B cell (primary cell): ENCODE measurements at places on chromosomes 1 and 21.
A peak's percentile ranks its signal among the peaks of the same experiment; 100 is the strongest.

DNA sequence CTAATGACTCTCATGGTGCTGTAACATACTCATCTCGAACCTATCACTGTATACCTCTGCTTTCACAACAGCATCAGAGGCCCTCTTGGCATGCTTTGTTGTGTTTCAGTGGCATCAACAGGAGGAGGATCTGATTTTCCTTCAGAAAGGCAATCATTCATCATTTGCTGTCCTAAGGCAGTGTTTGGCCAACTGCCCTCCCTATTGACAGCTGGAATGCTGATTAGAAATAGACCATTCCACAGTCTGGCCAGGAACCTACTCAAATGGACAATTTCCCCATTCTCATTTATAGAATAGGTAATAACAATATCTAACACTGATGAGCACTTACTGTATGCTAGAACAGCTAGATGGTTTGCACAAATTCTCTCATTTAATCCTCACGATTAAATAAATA is 310.6 kb upstream of the PTBP2 start:
- DNase-seq: no peak

DNA sequence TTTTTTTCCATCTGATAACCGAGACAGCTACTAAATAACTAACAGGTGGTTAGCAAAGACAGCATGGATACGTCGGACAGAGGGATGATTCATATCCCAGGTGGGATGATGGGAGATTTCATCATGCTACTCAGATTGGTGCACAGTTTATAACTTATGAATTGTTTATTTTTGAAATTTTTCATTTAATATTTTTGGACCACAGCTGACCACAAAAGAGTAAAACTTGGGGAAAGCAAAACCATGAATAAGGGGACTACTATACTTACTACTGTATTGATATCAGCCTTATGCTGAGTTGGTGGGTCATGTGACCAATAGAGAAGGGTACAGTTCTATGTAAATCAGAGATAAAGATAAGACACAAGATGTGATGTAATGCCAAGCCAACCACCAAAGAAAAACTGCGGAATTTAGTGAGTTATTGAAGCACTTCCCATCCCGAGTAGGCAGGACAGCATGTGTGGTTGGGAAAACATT is 248.1 kb upstream of the C1orf105 start:
- DNase-seq: no peak

DNA sequence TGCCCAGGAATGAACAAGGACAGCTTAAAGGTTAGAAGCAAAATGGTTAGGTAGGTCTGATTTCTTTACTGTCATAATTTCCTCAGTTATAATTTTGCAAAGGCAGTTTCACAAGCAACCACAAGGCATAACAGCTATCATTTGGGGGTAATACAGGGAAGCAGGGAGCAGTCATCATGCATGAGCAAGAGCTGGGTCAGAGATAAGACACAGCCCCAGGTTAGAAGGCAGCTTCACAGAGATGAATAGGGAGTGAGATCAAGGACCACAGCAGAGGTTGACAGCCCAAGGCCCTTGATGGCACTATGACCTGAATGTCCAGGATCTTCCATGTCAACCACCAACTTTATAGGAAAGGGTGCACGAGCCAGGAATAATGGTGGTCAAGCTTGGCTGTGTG is 9.0 kb upstream of the CSRP1 start:
- DNase-seq: no peak

DNA sequence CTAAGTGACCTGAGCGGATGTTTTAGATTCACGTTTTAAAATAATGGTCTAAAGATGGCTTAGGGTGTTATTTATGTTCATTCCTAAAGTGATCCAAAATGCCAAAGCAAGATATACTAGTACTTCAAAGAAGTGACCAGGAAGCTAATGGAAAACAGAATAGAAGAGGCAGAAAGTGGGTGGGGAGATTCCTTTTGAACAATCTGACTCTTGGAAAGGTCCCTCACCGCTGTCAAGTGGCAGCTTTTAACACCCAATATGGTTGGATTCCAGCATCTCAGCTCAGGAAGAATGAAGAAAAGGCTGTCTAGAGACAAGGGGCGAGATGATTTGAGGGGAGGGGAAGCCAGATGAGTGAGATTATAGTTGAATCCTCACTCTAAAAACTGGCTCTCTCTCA is 90.3 kb downstream of the SCMH1 start:
- DNase-seq: no peak

GRCh38 chr1:161970633-161971032 is 53.0 kb downstream of the OLFML2B start:
- no peak for DNase-seq

- DNase-seq: no peak
These were observed 15.0 kb downstream of the RHBG start for GRCh38 chr1:156384007-156384406.

GRCh38 chr1:25484096-25484495 is 53.4 kb downstream of the MACO1 start:
- DNase-seq: no peak

- DNase-seq: no peak
These were observed 33.4 kb downstream of the TRABD2B start for GRCh38 chr1:47963568-47964358.

- DNase-seq: peak; percentile 57
These were observed 577 bp downstream of the IKBKE start for GRCh38 chr1:206470692-206471414.

- DNase-seq: peak; percentile 61
These were observed 22.6 kb downstream of the SLC5A9 start for GRCh38 chr1:48245106-48245505.

- no peak for DNase-seq
These were observed 183.3 kb upstream of the TMEM51 start for GRCh38 chr1:14970115-14970798.

GRCh38 chr1:224786533-224787250 is 142.8 kb upstream of the DNAH14 start:
- DNase-seq: no peak

DNA sequence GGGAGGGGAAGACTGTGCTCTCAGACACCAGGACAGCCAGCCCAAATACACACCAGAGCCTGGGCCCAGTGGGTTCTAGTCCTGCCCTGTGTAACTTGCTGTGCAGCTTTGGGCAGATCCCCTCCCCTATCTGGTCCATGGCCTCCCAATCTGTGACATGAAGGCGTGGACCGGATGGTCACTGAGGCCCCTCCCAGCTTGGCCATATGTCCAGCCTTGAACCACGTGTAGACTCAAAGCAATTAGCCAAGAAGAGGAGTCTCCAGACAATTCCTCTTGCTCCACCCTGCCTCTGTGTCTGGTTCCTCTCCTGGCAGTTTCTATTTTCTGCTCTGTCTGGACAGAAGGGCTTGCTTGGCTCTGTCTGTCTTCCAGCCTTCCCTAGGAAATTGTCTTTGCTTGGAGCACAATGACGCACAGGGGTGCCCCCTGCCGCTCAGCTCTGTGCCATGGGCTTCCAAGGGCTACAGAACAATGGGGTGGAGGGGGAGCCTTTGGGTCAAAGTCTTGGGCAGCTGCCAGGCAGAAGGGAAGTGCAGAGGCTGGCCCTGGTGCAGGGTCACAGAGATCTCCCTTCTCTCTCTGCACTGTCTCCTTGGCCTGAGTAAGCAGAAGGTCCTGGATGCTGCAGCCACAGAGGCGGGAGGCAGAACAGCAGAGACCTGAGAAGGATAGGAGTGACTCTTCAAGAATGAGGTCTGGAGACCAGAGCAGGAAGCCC is 66.1 kb downstream of the TENT5C start:
- DNase-seq: peak; percentile 32

- DNase-seq: no peak
These were observed 39.0 kb downstream of the SMYD2 start for GRCh38 chr1:214319938-214320337.

DNA sequence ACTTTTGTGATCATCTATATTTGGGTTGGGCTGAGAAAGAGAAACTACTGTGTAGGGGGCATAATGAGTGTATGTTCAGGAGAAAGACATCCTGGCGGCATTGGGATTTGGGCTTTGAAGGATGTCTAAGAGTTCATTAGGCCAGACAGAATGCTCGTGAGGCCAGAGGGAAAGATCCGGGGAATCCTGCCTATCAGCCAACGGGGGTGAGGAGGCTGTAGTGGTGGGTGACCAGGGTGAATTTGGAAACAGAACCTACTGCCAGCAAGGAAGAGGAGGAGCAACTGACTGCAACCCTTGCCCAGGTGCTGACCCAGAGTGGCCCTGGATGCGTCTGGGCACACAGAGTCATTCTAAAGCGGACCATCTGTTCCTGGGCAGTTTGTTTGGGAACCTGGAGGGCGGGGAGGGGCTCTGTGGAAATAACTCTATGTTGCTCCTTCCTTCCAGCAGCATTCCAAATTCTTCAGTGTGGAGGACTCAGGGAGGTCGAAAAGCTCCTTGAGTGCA is 56.9 kb upstream of the ECE1 start:
- peak; percentile 6 for DNase-seq

GRCh38 chr1:230861970-230862595 is 6.2 kb downstream of the C1orf198 start:
- no peak for DNase-seq

- peak; percentile 38 for DNase-seq
These were observed 1.2 kb downstream of the TNFRSF18 start for GRCh38 chr1:1204998-1205768.

GRCh38 chr1:246182149-246182851 is 324.8 kb downstream of the SMYD3 start:
- DNase-seq: no peak

DNA sequence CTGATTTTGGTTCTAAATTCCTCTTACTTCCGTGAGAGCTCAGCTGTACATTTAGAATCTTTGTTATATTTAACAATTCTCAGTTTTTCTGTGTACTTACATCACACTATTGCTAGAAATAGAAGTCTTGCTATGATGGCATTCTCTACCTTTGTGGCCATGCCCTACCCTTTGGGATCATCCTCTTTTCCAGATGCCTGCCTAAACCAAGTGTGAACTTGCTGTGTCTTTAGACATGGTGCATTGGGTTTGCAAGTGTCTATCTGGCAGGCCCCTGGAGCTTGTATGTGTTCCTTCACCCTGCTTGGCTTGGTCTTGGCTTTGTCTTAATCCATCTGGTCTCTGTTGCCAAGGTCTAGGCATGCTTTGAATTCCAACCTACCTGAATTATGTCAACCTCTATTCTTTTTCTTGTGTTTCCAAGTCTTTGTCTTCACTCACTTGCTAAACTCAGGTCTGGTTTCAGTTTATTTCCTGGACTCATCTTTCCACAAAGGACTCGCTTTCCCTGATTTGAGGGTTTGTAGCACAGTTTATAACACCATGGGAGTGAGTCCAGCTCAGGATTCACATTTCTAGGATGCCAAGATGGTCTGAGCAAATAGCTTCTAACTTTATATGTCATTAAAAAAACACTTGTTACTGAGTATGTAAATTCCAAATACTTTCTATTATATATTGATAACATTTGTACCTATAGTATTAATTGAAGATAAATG is 20.6 kb upstream of the APOBEC4 start:
- DNase-seq: no peak

- peak; percentile 84 for DNase-seq
These were observed at the start of gene HLX for GRCh38 chr1:220879076-220879508. TSS of gene HLX (plus strand) at chr1:220879443. CDS start at chr1:220879858, 415 bp downstream.

- DNase-seq: peak; percentile 35
These were observed 120.4 kb upstream of the GREM2 start for GRCh38 chr1:240732390-240732789.

GRCh38 chr1:57101209-57101608 is 135.4 kb upstream of the C8B start:
- DNase-seq: no peak

DNA sequence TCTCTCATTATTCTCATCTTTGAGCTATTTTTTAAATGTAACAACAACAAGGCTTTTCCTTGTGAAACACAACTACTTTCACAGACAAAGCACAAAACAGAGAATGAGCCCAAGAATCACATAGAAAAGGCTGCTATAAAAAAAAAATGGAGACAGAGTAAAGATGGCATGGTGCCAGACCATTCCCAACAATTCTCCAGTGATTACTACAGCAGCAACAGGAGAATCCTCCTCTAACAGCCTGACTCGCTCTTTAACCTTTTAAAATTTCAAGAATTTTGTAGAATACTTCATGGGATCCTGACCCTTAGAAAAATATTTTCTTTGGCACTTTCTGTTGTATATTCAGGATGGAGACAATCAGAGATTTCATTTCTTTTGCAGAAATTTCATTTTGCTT is 3.8 kb upstream of the BCAS2 start:
- DNase-seq: no peak

- no peak for DNase-seq
These were observed 2.1 kb downstream of the SELENBP1 start for GRCh38 chr1:151370211-151370911.

GRCh38 chr1:85450832-85451231 is 14.1 kb downstream of the DDAH1 start:
- no peak for DNase-seq

DNA sequence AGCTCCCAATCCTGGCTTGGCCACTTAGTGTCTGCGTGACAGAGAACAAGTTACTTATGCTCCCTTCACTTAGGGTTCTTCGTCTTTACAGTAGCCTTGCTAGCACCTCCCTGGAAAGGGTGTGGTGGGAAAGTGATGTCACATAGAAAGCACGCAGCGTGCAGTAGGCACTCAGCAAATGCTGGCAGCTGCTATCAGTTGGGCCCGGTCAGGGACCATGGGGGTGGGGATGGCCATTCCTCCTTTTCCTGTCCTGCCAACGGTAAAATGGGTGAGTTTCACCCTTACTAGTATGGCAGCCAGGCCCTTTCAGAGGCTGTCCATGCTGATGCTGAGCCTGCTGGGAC is 6.2 kb upstream of the KCNA10 start:
- no peak for DNase-seq

GRCh38 chr1:159092036-159092760 is 15.6 kb upstream of the AIM2 start:
- DNase-seq: no peak
